ENCODE measurements at places on chromosomes 3 and 15.

- no peak for DNase-seq
These were observed 65.5 kb downstream of the SRGAP3 start for GRCh38 chr3:9183811-9184460.

DNA sequence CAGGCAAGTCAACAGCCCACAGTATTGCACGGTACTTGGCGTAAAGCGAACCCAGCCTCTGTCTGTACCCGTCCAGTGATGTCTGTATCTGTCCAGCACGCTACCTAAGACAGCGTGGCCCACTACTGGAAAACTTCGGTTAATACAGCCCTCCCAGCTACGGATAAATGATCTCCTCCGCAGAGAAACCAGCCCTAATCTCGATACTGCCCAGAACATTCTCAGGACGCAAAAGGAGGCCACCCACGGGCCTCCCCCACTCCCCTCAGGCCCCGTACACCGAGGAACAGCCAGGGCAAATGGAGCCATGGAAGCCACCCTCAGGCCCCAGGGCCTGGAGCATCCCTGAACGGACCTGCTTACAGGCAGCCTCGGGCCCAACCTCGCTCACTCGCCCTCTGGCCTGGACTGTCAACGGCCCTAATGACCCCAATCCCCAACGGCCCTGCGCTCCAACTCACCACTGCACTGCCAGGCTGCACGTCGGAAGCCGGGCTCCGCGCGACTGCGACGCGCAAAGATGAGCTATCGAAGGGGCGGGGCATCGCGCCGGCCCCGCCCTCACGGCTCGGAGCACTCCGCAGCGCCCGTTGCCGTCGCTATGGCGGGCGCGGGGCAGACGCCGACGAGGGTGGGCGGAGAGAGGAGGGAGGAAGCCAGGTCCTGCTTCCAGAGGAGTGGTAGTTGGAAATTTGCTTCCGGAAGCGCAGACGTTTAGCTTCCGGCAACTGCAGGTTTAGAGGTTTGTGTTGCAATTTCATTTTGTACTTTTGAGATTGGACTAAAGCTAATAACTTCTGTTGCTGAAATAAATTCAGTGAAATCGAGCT is at the start of gene SKIC8:
Gene SKIC8, minus strand, starts transcription at position 509 of the 830 bp plus-strand sequence. CDS start 3,923 bp downstream, outside the sequence.
- peak; percentile 98 for DNase-seq

- DNase-seq: no peak
These were observed 752.3 kb downstream of the EPHA3 start for GRCh38 chr3:89859757-89860156.

DNA sequence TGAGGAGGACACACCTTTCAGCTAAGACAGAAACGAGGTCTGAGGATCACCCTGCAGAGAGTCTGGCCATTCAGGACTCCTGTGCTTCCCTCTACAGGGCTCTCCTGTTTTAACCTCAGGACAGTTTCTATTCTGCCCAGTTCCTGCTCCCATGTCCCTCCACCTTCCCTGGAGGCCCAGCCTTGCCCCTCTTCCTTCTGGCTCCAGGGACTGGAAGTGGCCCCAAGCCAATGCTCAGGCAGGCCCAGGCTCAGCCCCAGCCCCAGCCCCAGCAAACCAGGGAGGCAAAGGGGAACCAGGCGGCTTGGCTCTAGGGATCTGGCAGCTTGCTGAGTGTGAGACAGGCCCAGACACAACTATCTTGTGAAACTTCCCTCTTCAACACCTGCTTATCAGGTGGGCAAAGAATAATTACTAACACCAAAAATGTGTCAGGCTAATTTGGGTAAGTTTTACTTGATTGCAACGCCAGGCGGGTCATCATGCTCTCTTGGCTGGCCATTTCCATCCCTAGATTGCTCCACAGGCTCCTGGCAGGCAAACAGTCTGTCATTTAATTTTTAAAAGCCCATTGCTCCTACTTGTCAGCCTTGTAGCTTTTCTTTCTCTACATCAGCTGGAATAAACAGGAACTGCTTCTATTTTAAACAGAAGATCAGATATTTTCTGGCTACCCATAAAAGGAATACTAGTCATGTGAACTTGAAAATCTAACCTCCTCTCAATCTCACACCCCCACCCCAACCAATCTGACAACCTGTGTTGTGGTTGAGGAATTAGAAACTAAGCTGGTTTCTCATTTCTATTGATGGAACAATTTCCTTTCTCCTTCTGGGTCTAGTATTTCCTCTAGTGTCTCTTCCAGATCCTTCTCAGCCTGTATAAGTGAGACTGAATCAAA is 33.5 kb downstream of the UPK1B start:
- DNase-seq: no peak

GRCh38 chr3:196335503-196335948 is 2.7 kb downstream of the TM4SF19 start:
- no peak for DNase-seq
